AG04450 (cell line): ENCODE measurements at places on chromosomes 2 and 18.

GRCh38 chr2:179936654-179937053, 70.4 kb downstream of the CWC22 start:
- DNase-seq = no peak

- peak; percentile 34 for DNase-seq
Observed at GRCh38 chr2:161273038-161273760, 35.0 kb upstream of the PSMD14 start.

- no peak for DNase-seq
Observed at GRCh38 chr2:201420442-201421113, 30.7 kb downstream of the TRAK2 start.

- no peak for DNase-seq
Observed at GRCh38 chr2:194385376-194385775, 1271.7 kb upstream of the SLC39A10 start.

- DNase-seq = no peak
Observed at GRCh38 chr2:37550190-37550589, 121.3 kb downstream of the CDC42EP3 start.

- DNase-seq = no peak
Observed at GRCh38 chr2:222751821-222752719, 80.6 kb downstream of the MOGAT1 start.

GRCh38 chr18:42706618-42707017, 408.9 kb downstream of the RIT2 start:
- no peak for DNase-seq

DNA sequence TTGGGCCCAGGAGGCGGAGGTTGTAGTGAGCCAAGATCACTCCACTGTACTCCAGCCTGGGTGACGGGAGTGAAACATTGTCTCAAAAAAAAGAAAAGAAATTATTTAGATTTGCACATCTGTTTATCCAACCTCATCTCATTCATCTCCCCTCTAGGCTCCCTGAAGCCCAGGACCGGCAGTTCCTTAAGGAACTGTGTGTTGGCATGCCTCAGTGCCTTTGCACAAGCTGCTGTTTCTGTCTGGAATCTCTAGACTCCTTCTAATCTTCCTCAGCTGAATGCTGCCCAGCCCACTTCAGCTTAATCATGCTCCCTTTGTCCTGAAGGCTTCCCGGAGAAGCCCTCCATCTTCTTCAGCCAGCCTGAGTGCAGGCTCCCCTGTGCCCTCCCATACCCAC, 10.9 kb upstream of the RFX8 start:
- DNase-seq = no peak

DNA sequence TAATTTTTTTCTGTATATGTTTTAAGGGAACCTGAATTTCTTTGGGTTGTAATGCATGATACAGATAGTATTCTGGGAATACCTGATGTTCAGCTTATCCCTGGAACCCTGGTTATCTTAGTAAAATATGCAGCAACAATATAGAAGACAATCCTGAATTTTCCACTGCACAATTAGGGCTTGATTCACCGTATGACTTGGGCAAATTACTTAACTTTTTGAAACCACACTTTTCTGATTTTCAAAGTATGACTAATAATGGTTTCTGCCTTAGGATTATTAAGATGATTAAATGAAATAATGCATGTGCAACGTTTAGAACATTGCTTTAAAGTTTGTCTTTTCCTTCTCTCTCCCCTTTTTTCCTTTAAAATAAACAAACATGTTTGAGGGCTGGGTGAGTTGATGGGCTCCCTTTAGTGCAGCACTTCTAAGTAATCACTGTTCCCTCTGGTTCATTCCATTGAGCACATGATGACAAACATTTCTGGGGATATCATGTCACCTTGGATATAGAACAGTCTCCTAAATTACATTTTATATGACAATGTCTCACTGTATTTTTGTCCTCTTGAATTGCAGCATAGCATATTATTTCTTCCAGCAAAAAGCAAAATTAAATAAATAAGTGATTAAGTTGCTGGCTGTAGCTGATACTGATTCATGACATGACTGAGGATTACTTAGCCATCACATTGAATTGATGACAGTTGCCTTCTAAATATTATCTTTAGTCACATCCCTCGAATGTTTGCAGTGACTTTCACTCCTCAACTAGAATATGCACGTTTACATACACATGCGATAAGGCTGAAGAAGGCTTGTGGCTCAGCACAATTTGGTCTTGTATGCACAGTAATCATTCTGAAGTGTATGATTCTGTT, 254.5 kb downstream of the NEDD4L start:
- no peak for DNase-seq

DNA sequence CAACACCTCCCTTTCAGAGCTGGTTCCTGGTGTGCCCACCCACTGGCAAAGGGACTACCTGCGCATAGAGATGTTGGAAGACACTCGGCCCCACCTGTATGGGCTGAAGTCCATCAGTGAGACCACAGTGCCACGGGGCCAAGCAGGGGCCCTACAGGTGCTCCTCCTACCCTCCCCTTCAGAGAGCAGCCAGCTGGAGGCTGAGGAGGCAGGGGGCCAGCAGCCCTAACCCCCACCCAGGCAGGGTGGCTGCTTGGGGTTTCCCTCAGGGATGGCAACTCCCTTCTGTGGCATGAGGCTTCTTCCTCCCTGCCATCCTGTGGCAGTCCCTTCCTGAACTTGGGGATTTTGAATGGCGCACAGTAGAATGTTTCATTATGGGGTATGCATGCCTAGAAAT, 125.3 kb downstream of the NCK2 start:
- DNase-seq = no peak

DNA sequence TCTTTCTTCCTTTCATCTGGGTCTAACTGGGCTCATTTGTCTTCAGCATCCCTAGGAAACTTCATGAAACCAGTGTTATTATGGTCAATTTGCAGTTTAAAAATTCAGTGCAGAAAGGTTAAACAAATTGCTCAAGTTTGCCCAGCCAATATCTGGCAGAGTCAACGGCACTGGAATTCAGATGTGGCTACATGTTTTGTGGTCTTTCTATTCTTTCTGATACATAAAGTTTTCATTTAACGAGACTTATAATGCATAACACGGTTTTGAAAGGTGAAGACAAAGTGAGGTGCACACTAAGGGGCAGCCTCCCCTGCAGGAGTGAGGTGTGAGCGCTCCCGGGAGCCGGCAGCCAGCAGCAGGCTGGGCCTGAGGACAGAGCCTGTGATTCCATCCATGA, 164.6 kb downstream of the RTP5 start:
- no peak for DNase-seq

GRCh38 chr2:238010572-238010971, 43.8 kb downstream of the UBE2F start:
- DNase-seq = no peak

DNA sequence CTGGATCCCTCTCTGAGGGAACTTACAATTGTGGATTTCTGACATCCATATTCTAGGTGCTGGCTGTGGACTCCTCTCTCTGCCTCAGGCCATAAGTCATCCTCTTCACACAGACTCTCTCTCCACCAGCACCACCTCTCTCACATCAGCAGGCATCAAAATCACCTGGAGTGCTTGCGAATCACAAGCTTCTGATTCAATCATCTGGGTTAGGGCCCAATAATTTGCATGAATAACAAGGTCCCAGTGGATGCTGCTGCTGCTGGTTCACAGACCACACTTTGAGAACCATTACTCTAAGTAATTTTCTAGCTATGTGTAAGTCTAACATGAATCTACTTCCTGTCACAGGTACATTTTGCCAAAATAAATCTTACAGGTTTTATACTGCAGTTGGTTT, 214.9 kb downstream of the DSEL start:
- DNase-seq = no peak

GRCh38 chr18:26710470-26711096, 154.9 kb downstream of the AQP4 start:
- DNase-seq = no peak

DNA sequence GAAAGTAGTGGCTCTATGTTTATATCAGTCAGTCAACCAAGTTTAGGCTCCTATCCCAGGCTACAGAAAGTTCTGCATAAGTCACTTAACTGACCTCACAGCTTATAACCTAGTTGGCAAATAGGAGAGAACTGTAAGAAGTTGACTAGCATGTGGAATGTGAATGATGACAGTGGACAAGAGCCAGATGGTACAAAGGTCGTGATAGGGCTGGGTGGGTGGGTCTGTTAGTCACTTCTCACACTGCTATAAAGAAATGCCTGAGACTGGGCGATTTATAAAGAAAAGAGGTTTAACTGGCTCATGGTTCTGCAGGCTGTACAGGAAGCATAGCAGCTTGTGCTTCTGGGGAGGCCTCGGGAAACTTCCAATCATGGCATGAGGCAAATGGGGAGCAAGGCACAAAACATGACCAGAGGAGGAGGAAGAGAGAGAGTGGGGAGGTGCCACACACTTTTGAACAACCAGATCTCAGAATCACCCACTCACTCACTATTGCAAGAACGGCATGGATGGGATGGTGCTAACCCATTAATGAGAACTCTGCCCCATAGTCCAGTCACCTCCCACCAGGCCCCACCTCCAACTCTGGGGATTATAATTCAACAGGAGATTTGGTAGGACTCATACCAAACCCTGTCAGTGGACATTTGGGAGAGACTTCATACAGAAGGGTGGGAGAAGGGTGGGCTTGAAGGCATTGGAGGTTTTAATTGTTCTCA, 68.8 kb downstream of the LTBP1 start:
- peak; percentile 36 for DNase-seq

- no peak for DNase-seq
Observed at GRCh38 chr2:205969584-205969983, 116.4 kb downstream of the INO80D start.

- no peak for DNase-seq
Observed at GRCh38 chr2:150409196-150409595, 78.3 kb downstream of the RND3 start.

DNA sequence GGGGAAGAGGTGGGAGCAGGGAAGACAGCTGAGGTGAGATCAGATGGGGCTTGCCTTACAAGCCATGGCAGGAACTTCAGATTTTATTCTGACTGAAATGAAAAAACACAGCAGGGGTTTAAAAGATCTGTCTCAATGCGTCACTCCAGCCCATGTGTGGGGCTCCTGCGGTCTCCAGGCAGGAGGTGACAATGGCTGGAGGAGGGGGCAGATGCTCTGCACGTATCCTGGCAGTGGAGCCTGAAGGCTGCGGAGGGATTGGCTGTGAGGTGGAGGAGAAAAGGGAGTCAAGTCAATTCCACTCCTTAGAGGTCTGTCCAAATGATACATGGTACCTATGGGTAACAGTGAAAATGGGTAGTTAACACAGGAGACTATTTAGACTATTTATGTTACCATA, 40.5 kb upstream of the KIDINS220 start:
- no peak for DNase-seq

GRCh38 chr18:26875040-26875654, 9.6 kb upstream of the AQP4 start:
- no peak for DNase-seq

DNA sequence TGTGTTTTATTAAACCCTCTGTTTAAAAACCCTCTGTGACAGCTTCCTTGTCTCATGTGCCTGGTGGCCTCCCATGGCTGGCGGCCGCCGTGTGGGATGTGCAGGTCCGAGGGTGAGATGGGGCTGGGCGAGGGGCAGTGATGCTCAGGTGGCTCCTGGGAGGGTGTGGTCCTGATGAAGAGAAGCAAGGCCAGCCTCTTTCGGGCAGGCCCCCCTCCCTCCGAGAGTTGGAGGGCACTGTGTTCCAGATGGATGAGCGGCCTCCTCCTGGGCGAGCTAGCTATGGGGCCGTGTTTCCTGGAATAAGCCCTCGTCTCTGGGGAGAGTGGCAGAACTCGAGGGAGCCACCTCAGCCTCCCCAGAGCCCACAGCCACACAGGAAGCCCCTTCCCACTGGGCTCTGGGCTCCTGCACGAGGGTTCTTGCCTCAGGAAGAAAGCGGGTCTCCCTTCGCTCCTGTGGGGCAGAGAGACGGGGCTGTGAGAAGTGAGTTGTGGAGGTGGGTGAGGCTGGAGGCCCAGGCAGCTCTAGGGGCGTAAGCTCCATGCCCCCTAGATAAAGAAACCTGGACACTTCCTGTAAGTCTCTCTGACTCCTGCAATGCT, 72.1 kb downstream of the ASB1 start:
- DNase-seq = no peak
